ENCODE measurements at places on chromosomes 1 and 21.

DNA sequence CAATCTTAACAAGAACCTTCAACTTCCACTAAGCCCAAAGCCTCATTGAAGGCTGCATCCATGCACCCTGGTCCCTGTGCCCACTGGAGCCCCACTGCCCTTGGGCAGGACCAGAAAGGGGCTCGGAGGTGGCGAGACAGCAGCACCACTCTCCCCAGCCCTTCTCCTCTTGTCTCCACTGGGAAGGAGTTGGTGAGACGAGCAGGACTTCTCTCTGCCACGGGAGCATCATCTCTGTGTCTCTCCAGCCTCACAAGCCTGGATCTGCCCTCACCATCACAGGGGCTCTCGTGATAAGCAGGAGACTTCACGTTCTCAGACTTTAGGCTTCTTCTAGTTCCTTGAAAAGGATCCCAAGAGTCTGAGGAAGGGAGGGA, 7.2 kb upstream of the ETV3L start:
- DNase-seq: no peak

GRCh38 chr1:155970531-155971167, 7.7 kb downstream of the ARHGEF2 start:
- DNase-seq: peak; percentile 81

DNA sequence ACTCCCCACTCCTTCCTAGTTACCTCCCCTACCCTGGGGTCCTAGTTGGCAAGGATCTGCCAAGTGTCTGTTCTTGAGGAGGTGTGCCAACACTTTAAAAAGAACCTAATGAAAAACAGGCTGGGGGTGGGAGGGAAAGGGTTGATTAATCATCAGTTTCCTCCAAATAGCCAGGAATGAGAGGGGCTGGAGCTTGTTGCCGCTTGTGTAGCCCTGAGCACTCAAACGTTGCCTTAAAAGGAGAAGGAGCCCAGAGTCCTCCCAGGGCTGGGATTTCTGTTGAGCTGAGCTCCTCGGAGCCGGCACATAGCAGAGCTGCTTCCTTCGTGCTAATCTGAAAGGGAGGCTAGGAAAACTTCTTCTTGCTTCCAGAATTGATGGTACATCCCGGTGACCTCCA, 15.9 kb downstream of the SHISA4 start:
- no peak for DNase-seq

- DNase-seq: no peak
Measured at GRCh38 chr21:28932717-28933116, 60.0 kb downstream of the LTN1 start.

DNA sequence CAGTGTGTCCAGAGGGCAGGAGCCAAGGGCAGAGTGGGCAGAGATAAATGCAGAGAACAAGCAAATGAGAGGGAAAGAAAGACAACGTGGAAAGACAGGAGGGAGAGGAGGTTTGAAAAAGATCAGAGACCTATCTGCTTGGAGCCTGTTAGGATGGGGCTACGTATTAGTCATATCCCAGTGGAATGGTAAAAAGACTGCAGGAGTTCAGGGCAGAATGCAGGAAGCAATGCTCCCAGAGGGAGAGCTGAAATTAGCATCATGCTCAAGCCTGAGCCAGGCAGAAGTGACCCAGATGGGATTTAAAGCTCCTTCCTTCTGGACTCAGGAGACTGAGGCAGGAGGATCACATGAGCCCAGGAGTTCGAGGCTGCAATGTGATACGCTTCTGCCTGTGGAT, 261.3 kb upstream of the CHRM3 start:
- DNase-seq: no peak

DNA sequence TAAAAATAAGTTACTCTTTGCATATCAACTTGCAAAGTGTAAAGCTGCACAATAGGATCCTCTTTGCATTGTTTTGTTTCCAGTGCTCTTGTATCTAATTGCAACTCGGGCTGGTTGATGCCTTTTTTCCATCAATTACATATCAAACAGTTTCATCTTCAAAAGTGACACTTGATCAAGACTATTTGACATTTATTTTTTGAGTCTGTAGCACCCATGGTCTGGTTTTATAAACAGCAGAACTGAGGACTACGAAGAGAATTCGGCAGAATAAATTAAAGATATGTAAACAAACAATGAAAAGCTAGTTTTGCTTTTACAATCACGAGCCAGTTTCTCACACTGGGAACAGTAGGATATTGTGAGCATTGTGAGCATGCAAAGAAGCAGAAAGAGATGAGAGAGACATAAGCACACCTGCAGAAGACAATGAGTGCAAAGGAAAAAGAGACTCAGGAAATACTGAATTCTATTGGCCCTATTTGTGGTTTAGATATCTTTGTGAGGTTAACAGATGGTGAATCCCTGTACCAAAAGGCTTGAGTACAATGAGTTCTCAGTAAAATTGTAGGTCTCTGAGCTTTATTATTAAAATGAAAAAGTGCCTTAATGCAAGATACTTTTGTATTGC, 45.4 kb downstream of the RPL5 start:
- no peak for DNase-seq

DNA sequence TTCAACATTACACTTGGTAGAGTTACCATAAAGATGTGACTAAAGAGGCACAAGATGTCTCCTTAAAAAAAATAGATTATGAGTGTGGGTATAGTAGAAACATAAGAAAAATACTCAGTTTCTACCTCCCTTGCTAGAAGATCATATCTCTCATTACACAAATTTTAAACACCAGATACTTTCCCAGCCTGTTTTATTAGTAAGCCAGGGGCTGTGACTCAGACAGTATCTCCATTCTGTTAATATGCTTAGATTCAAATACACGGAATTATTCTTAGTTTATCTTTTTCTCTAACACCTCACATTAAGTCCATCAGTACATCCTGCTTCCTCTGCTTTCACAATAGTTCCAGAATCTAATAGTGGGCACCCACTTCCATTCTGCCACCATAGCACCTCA, 561.8 kb upstream of the ADAMTS5 start:
- DNase-seq: no peak

DNA sequence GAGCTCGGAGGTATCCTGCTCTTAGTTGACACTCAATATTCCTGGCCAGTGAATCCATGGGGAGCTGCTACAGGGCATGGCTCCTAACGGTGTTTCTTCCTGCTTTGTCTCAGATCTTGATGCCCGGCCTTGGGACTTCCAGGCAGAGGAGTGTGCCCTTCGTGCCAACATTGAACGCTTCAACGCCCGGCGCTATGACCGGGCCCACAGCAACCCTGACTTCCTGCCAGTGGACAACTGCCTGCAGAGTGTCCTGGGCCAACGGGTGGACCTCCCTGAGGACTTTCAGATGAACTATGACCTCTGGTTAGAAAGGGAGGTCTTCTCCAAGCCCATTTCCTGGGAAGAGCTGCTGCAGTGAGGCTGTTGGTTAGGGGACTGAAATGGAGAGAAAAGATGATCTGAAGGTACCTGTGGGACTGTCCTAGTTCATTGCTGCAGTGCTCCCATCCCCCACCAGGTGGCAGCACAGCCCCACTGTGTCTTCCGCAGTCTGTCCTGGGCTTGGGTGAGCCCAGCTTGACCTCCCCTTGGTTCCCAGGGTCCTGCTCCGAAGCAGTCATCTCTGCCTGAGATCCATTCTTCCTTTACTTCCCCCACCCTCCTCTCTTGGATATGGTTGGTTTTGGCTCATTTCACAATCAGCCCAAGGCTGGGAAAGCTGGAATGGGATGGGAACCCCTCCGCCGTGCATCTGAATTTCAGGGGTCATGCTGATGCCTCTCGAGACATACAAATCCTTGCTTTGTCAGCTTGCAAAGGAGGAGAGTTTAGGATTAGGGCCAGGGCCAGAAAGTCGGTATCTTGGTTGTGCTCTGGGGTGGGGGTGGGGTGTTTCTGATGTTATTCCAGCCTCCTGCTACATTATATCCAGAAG, 16.7 kb downstream of the ALX3 start:
- DNase-seq: no peak

DNA sequence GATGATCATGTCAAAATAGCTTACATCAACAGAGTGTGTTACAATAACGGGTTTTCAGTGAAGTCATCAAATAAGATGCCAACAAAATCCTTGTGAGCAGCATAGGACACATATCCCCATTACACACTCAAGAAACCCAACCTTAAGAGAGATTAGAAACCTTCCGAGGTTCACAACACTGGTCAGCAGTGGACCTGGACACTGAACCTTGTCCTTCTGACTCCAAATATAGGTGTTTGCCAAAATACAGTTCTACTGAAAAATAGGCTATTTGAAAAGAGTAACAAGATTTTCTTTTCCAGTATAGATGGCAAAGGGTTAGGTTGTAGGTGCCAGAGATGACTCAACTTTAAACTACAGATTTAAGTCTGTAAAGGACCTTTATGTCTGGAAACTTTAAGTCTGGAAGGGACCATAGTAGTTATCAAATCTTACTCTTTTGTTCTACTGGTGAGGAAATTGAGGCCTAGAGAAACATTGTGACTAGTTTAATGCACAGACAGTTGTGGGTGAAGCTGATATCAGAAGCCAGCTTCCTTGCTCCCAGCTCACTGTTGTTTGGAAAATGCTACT, 811 bp upstream of the REG4 start:
- no peak for DNase-seq

DNA sequence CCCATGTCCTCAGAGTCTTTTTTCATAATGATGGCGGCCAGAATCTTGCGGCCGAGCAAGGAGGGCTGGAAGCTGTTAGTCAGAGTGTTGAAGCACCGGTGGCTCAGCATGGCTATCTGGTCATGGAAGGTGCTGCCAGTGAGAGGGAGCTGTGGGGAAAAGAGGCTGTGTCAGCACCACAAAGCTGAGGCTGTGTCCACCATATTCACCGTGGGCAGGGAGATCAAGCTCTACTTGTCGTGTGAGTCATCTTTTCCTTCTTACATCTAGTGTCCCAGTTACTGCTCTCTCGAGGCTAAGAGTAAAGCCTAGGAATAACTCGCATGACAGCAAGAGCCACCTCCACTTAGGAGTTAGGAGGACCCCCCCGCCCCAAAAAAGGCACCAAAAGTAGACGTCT, 18.2 kb downstream of the ADAR start:
- no peak for DNase-seq

DNA sequence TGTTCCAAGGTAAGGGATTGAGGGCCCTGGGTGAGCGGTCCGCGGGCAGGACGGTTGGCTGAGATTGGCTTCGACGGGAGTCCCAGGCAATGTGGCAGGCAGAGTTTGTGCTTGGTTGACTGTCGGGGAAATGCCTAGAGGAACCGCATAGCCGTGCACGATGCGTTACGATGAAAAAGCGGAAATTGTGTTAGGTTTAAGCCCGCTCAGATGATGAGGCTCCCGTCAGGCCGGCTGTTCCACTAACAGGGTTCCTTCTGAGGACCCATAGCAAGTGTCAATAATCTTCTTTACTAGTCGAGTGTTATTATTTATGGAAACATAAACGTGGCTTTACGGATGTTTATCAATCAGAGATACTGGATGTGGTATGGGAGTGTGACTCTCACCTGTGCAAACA, 117.8 kb upstream of the COL6A1 start:
- no peak for DNase-seq

DNA sequence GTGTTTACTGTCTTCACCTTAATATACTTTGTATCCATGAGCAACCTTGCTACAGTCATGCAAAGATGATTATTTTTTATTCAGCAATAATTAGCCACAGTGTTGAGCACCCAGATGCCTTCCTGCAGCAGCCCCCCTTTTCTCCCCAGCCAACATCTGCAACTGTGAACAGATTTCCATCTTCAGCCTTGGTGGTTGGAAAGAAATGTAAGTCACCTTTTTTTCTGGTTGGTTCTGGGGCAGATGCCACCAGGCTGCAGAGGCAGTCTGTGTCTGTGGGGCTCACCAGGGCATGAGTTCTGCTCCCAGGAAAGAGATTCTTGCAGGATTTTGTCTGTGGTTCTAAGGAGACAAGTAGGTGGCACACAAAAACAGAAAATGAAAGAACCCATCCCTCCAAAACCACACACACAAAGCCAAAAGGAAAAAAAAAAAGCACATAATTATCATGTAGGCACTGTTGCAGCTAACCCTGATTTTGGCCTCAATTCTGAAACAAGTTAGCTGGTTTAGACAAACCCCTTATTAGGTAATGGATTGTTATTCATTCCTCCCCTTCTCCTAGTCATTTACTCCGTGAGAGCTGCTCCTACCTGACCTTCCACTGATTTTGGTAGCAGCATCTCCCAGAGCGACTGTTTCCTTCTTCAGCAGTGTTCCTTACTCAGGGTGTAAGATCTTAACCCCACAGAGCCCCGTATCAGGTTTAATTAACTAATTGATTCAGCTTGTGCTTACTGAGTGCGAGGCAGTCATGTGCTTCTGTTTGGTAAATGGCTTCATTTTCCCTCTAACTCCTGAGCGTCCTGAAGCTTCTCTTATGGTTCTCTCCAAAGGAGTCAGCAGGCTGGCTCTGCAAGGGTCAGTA, 36.5 kb downstream of the GALNT2 start:
- no peak for DNase-seq

DNA sequence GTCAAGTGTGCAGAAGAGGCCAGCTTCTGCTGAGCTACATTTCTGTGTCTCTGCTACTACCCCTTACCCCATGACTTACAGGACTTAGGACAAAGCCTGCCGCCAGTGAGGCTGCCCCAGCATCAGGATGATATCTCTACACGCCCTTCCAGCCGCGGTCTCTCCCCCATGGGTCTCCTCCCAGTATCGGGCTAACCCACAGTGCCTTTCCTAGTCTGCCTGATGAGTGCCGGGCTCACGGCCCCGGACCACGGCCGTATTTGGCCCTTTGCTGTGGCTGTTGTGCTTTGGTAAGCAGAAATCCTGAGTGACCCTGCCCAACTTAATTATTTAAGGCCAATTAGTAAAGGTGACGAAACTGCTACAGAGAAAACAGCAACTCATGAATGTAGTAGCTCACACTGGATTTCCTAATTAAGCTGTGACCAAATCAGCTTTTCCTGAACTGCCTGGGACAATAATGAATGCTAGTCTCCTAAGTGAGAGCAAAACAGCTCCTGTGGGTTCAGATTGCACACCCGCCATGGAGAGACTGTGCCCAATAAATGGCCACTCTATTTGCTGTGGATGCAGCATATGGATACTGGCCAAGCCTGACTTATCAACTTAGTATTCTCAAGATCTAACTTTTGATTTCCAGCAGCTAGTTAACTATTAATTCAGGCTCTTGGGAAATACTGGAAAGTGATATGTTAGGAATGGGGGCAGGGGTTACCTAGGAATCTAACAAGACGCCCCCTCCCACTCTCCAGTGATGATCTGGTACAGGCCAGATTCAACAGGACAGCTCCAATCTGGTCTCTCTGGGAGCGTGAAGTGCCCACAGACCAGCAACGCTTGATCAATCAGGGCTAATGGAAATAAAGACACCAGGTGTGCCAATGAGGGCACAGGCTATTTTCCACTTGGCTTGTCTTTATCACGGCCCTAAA, 123.3 kb upstream of the IFFO2 start:
- DNase-seq: no peak

- DNase-seq: no peak
Measured at GRCh38 chr21:34012640-34013039, 60.7 kb upstream of the MRPS6 start.

DNA sequence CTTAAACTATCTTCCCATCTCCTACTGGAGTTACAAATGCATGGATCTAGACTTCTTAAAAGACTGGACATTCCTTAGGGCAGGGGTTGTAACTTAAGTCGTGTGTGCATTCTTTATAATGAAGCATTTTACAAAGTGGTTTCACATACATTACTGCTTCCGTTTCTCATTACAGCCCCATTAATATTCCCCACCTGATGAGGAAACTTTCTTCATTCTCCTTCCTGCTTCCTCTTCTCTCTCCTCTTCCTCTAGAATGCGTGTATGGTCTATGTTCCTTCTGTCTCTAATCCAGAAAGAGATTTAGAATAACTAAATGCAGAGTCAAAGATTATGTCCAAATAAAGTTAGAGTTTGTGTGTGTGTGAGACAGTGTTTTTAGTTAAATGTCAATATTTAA, 1.8 kb upstream of the CAP1 start:
- DNase-seq: peak; percentile 74
